ENCODE measurements at places on chromosomes 2 and 18.

GRCh38 chr18:75827751-75828287 is 400.3 kb upstream of the SMIM21 start:
- DNase-seq, result no peak

DNA sequence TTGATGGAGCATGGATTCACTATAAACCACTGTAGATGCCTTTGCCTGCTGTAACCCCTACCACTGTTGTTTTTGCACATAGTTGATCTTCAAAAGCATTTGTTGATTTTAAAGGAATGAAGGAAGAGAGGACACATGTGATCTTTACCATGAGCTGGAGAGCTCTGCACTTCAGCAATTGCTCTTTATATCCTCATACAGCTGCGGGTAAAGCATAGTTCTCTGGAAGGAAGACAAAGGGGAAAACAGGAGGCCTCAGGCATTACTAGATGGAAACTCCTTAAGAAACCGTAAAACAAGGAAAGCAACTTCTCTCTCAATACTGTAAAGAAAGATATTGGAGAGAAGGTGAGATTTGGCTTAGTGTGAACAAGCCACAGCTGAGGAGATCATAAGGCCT is 60.6 kb downstream of the SCG2 start:
- no peak for DNase-seq

- DNase-seq, result no peak
These were observed 7.1 kb upstream of the IL1RL1 start for GRCh38 chr2:102304268-102304667.

- no peak for DNase-seq
These were observed 60.6 kb downstream of the SEMA4F start for GRCh38 chr2:74714691-74715080.

DNA sequence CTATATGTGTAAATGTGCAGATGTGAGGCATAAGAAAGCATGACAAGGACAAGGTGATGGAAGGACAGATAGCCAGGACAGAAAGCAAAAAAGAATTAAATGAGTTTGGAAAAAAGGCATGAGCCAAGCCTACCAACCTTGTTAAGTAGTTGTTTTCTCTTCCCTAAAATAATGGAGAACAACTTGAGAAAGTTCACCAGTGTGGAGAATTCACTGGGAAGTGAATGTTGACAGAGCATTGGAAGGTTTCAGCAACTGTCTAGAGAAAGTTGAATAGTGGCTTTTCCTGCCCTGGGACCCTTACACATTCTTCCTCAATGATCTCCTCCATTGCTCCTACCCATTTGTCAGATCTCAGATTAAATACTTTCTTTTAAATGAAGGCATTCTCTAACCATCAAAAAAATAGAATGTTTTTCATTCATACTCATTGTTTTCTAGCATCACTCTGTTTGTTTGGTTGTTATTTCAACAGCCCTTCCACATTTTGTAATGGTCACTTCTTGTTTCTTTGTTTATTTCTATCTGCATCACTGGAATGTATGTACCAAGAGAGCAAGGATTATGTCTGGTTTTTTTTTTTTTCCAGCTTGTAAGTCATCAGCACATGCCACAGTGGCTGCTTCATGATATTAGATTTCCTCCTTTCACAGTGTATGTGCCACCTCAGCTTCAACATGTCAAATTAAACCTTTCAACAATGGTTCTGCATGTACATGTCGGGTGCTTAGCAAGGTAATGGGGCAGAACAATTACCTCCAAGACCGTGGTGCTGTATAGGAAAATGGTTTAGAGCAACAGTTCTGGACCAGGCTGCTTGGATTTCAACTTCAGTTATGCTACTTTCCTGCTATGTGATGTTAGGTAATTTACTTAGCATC is 586.0 kb upstream of the VRK2 start:
- no peak for DNase-seq

- DNase-seq, result no peak
These were observed 73.0 kb downstream of the COMMD1 start for GRCh38 chr2:61978522-61978921.

- DNase-seq, result no peak
These were observed 606.0 kb upstream of the GCFC2 start for GRCh38 chr2:76316691-76317090.

DNA sequence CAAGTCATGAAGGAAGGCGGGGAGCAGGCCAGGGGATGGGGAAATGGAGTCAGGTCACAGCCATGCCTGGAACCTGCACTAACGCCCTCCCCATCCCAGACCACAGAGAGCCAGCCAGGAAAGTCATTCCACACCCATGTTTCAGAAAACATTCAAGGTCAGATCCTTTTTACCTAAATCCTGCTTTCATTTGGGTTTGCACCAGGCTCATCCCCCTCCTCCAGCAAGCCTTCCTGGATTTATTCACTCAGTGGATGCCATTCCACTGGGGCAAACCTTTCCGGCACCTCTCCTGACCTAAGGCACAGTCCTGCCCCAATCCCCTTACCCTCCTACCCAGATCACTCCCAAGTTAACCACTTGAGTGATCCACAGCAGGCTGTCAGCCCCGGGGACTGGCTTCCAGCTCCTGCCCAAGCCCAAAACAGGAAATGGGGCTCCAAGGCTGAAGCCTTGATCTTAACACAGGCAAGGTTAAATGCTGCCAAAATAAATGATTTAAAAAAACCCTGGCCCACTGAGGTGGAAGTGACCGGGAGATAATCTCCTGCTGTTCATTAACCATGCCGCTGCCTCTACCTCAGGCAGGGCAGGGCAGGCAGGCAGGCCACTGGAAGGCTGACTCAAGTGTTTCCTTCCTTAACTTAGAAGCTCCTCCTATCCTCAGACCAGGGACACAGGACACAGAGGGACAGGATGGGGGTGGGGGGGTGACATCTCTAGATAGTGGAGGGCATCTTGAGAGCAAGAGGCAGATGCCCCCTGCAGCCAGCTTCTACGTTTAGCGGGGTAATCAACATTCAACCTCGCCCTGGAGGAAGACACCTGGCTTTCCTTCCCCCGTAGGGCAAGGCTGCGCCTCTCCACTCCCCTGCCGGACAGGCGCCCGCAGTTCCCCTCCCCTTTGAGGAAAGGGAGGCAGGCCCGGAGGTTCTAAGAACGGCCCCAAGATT is 1.4 kb downstream of the RAB11FIP5 start:
- no peak for DNase-seq

- no peak for DNase-seq
These were observed 78.2 kb downstream of the MEMO1 start for GRCh38 chr2:31932589-31932988.

DNA sequence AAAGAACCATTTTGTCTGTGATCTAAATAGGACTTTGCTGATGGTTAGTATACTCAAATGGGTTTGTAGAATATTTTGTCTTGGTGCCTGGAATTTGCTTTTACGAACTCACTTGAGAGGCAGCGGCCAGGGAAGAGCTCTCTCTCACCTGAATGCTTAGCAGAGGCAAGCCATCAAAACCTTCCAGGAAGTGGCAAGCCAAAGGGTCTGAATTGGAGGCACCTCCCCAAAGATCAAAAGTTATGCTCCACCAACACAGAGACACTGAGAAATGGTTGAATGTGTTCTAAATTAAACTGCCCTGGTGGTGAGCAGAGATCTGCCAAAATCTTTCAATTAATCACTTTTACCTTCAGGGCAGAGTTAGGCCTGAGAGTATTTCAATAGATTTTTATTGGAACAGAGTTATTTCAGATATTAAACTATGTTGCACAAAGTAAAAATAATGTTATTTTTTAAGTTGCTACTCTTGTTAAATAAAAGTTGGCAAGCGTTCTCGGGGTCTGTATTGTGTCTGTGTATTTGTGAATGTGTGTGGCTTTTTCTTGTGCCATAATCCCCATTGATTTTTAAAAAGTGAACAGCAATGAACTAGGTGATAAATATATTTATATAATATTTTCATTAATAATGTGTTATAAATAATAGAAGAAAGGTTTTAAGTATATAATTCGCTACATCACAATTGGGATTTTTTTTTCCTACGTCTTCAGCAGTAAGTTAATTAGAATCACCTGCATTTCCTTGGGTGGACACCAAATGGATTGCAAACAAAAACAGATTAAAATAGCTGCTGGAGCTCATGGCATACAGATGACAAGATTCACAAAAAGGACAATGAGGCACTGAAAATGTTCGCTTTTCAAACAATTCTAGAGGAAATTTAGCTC is 416.1 kb downstream of the ARHGAP15 start:
- no peak for DNase-seq

DNA sequence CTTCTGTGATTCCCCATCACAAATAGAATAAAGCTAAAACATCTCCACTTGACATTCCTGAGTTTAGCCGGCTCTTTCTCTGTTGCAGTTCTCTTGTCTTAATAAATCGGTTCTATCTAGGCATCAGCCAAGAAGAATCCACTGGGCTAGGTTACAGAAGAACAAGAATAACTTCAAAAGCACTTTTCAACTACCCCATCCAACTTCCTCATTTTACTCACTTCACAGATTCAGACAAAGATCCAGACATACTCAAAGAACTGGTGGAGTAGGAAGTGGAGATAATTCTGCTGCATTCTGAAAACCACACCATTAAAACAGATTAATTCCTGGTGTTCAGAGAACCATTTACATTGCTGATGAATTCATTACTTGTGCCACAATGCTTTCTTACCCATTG is 9.6 kb upstream of the ALPK2 start:
- DNase-seq, result no peak

GRCh38 chr2:213227458-213227857 is 56.8 kb upstream of the SPAG16 start:
- DNase-seq, result no peak

- DNase-seq, result no peak
These were observed 110.4 kb upstream of the VRK2 start for GRCh38 chr2:57936216-57936615.

DNA sequence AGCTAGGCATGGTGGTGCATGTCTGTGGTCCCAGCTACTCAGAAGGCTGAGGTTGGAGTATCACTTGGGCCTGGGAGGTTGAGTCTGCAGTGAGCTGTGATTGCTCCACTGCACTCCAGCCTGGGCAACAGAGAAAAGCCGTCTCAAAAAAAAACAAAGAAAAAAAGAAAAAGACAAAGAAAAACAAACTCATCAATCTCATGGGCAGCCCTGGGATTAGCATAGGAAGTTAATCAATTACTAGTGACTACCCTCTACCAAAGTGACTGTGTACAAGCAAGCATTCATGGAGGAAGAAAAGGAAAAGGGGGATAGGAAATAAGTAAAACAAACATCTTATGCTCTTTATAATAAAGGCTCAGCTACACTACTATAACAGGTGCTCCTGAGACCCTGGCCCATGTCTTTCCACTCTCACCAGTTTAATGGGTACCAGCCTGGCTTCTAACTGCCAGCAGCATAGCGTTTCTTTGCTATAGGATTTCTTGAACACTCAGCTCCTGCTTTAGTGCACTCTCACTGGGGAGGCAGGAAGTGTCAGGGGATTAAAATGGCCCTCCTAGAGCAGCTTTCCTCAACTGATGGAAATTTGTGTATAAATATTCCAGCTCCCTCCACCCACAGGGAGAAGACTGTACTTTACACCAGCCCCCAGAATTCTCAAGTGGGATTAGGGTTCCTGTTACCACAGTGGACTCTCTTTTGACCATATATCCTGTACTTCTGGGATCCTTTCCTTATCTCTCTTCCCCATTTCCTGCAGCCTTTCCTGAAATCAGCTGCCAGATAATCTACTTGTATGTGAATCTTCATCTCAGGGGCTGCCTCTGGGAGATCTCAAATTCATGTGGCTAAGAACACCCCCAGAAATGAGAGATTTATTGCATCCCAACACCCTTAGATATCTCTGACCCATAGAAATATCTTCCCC is 91.3 kb upstream of the GLS start:
- DNase-seq, result no peak

DNA sequence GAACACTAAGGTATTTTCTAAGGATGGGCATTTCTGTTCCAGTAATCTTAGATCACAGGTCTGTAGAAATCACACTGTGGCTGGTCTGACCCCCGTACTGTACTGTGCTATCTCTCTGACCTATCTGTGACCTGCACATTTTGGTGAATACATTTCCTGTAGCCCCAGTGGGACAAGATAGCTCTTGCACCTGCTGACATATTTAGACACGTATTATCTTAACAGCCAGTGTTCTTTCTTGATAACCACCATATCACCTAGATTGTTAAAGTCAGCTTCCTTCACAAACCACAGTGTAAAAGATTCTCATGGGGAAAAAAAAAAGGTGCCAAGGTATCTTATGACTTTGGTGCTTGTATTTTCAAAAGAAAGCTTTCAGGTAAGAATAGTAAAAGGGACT is 39.8 kb upstream of the TMEM247 start:
- DNase-seq, result no peak

DNA sequence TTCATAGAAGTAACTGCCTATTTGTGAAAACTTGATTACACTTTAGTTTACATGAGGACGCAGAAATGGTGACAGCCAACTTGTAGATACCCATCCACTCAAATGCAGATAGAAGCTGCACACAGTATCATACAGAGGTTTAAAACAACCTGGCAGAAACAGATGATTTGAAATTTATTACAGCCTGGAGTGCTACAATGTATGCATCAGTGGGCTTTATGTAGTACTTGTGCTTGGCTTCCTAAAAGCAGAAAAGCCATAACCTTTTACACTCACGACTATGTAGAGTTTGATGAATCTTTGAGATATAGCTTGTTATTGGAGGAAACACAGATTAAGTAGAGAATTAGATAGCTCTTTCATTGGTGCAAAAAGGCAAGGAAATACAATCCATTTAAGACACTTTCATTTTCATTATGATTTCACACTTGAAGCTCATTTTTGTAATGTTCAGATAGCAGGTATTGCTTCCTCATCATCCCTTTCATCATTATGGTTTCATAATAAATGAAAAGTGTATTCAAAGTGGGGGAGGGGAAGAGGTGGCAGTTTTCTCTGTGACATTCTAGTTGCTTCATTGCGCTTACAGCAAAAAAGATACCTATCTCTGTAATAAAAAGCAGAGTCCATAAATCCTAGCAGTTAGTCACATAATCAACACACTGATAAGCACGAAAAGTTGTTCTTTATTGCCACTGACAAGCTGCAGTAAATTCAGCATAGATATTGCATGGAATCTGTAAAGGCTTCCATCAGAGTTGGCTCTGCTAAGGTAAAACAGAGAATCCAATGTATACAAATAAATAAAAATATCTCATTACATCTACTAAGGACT is 789.8 kb upstream of the FSHR start:
- no peak for DNase-seq

GRCh38 chr2:160920791-160921303 is 239.4 kb upstream of the TANK start:
- no peak for DNase-seq

DNA sequence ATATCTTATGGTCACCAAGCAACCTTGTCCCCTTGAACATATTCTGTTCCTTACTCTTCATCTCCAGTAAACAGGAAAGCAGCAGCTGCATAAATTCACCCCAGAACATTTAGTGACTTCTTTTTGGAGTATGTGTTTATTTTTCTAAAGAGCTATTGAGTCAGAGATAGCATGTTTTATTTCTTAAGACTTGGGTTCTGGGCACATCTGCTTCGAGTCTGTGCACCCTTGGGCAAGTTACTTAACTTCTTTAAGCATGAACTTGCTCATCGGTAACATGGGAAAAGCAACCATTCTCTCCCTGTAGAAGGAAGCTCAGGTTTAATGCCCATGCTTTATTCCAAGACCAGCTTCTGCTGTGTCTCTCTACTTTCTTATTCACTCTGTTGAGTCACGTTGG is 309.3 kb upstream of the MEX3C start:
- no peak for DNase-seq

- DNase-seq, result no peak
These were observed 211.0 kb upstream of the SIX2 start for GRCh38 chr2:45220227-45220626.
